ENCODE measurements at places on chromosomes 6 and 20.

- no peak for DNase-seq
Measured at GRCh38 chr6:87289571-87289970, 32.8 kb upstream of the SMIM8 start.

- no peak for DNase-seq
Measured at GRCh38 chr20:56735084-56735642, 106.1 kb downstream of the TFAP2C start.

GRCh38 chr20:15902493-15902892 is 670.8 kb downstream of the KIF16B start:
- no peak for DNase-seq

DNA sequence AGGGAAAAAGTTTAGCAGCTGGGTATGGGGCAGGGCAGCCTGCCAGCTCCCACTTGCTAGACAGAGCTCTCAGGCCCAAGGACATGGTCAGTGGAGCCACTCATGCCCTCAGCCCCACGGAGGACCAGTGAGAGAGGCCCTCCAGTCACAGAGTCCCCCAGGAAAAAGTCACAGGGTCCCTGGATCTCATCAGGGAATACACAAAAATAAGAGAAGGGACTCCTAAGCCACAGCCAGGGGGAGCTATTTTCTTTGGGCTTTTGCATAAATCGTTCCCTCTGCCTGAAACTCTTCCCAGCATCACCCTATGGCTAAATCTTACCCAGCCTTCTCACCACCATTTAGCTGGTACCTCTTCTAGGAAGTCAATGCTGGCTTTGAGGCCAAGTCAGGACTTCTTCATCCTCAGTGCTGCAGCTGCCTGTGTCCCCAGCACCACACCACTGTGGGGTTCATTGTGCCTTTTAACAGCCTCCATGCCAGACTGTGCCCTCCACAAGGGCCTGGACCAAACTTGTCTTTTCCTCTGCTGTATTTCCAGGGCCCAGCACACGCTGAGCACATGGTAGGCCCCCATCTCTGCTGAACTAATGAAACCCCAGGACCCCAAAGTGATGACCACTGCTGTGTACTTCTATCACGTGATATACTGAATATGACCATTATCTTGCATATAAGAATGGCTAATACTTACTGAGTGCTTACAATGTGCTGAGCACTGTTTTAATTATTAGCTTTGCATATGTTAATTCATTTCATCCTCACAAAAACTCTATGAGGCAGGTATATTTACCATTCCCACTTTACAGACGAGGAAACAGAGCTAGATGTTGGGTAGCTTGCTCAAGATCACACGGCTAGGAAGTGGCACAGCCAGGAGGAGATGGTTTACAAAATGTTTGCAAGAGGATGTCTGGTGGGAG is 2.0 kb downstream of the ZNF335 start:
- no peak for DNase-seq

GRCh38 chr20:5612581-5613301 is 137.5 kb upstream of the SHLD1 start:
- DNase-seq, result no peak

DNA sequence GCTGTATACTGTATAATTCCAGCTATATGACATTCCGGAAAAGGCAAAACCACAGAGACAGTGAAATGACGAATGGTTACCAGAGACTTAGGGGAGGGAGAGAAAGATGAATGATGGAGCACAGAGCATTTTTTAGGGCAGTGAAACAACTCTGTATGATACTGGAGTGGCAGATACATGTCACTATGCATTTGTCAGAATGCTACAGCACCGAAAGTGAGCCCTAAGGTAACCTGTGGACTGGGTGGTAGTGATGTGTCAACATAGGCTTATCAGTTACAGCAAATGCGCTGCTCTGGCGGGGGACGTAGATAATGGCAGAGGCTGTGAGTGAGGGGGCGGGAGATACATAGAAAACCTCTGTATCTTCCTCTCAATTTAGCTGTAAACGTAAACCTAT is 201.3 kb upstream of the SSTR4 start:
- no peak for DNase-seq

DNA sequence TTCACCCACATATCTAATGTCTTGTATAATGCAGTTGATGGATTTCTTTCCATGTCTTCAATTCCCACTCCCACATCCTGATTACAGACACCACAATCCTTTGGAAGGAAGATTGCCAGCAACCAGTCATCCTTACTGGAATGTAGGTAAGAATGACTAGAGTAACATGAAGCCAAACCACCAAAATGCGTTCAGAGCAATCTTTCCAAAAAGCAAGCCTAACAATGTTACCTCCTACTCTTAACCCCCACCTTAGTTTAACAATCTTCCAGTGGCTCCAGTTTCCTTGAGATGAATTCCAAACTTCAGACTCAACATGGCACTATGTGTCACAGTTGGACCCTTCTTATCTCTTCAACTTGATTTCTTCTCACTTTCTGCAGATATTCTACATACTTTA is 685.6 kb downstream of the DOK5 start:
- DNase-seq, result no peak

DNA sequence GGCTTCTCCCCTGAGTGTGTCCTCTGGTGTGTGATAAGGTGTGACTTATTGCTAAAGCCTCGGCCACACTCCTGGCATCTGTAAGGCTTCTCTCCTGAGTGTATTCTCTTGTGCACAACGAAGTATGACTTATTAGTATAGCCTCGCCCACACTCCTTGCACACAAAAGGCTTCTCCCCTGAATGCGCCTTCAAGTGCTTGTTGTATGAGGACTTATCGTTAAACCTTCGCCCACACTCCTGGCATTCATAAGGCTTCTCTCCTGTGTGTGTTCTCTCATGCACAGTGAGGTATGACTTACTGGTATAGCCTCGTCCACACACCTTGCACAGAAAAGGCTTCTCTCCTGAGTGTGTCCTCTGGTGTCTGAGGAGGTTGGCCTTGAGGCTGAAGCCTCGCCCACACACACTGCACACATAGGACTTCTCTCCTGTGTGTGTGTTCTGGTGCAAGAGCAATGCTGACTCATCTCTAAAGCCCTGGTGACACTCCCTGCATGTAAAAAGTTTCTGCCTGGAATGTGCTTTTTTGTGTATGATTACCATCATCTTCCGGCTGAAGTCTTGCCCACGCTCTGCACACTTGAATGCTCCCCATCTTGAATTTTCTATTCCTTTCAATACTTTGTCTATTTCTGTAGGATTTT is 20.4 kb downstream of the ZNF337 start:
- peak; percentile 17 for DNase-seq

DNA sequence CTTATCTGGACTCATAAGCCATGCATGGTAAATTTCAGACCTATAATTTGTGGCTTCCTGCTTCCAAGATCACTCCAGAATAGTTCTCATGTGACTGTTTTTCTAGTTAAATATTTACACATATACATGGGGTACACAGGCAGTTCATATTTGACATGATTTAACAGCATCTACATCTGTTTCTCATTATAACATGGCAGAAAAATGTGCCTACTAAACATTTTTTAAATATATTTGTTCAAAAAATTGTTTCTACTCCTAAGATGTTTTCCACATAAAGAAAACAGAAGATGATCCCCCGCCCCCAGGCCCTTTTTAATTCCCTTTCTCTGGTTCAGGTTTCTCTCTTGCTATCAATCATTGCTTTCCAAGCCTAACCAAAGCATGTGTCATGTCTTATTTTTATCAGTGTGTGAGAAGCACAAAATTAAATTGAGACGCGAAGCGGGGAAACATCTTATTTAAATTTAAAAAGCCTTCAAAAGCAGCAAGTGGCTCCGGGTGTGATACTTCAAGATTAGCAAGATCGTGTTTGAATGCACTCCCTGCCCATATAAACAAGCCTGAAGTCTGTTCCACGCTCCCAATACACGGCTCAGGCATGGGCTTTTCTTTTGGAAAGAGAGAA is 37.3 kb downstream of the IPCEF1 start:
- DNase-seq, result no peak

GRCh38 chr20:33410081-33410742 is 8.9 kb upstream of the CDK5RAP1 start:
- no peak for DNase-seq

- no peak for DNase-seq
Measured at GRCh38 chr6:113481910-113482309, 375.2 kb upstream of the MARCKS start.

- DNase-seq, result no peak
Measured at GRCh38 chr20:49851231-49851705, 38.6 kb downstream of the SLC9A8 start.

DNA sequence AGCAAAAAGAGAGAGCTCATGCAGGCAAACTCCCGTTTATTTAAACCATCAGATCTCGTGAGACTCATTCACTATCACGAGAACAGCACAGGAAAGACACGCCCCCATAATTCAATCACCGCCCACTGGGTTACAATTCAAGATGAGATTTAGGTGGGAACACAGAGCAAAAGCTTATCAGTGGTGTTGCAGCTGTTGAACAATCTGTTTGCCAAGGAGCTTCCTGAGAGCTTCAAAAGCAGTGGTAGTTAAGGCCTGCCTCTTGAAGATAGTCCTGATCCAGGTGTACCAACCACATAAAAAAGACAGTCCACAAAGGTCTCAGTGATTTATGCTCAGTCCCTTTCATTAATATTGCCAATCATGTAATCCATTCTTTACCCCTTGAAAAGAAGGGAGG is 269.4 kb upstream of the IRAK1BP1 start:
- no peak for DNase-seq

- DNase-seq, result no peak
Measured at GRCh38 chr20:34045930-34046725, 52.4 kb downstream of the RALY start.

DNA sequence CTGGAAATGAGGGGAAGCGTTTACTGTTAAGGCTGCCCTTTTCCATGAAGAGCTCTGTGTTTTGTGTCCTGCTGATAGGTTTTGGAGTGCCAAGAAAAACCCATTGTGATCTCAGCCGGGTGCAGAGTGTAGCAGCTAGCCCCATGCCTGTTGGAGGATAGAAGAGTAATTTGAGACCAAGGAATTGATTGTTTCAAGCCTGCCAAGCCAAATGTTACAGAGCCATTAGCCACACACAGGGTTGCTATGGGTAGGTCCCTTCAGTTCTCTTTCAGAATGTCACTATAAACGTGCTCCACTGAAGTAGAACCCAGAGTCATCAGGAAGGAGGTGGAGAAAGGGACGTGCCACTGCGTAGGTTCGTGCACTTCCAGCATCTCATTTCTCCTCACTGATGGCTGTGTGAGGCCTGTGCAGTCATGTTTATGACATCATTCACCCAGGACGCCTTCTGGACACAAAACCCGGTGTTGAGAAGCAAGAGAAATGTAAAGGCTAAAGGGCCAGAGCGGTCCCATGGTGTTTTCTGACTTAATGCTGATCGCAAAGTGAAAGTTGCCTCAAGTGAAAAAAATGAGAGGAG is 6.6 kb downstream of the GMPR start:
- DNase-seq, result no peak

GRCh38 chr20:48909910-48910309 is 11.6 kb upstream of the ARFGEF2 start:
- DNase-seq, result no peak

DNA sequence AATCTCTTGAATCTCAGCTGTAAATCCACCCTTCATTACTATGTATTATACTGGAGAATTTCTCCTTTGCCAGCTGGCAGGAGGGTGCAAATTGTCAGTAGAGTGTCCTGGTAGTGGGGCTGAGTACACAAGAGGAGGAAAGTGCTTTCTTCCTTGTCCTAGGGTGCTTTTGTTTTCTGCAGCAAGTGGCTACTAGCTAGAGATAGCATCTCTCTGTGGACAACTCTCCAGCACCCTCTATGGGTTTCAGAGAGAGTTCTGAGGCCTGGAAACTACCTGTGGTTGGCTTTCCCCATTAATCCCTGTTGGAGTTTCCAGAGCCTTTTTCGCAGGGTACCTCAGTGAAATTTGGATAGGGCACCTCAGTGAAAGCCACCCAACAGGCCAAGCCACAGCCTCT is 422.5 kb upstream of the RGS17 start:
- DNase-seq, result no peak

DNA sequence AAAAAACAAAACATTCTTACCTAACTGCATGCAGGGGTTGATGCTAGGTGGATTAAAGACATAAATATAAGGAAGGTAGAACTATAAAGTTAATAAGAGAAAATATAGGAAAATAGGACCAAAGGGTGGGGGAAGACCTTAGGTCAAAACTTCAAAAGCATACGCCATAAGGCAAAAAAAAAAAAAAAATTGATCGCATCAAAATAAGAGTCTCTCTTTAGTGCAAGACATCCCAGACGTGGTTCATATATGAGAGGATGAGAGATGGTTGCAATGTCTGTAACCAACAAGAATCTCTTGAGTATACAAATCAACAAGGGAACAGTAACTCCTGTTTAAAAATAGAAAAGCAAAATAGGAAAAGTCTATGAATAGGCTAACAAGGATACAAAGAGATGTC is 8.5 kb downstream of the BAG2 start:
- DNase-seq, result no peak

GRCh38 chr6:24910331-24910960 is 25.3 kb downstream of the RIPOR2 start:
- no peak for DNase-seq

Measured in HS-27A (cell line).